Sigmoid colon (tissue), 7 donors: ENCODE measurements at places on chromosomes 1 and 21. TPM values are rescaled to one million over a fixed set of nuclear protein-coding genes. Genes with fewer than 3 reads are reported as not detected.

The KCNT2 gene
- 1.8 TPM for total RNA-seq

The LIN28A gene
- total RNA-seq: not detected

The MTMR11 gene
- total RNA-seq: 22.5 TPM

The G0S2 gene
- total RNA-seq: 33.5 TPM

The KCNJ9 gene
- total RNA-seq: under 0.01 TPM

The NDUFS2 gene
- total RNA-seq: 113 TPM

The BARHL2 gene
- not detected for total RNA-seq

The KCNQ4 gene
- 4.8 TPM for total RNA-seq

- H3K27me3 ChIP-seq: no peaks in the 10 kb centered on the region
- H3K4me1 ChIP-seq: peaks cover 32% of the 10 kb centered on the region
- peaks cover 32% of the 10 kb centered on the region for H3K36me3 ChIP-seq
- H3K4me3 ChIP-seq: no peak overlapping the region
These were observed 74.0 kb downstream of the ATP5PO start for GRCh38 chr21:33841561-33841960.

- no peak overlapping the region for H3K4me3 ChIP-seq
- peak overlapping the region; percentile 70 for H3K27ac ChIP-seq
- DNase-seq: peak; percentile 93
These were observed 124.2 kb downstream of the GALNT2 start for GRCh38 chr1:230191079-230191804.

GRCh38 chr1:57632401-57632800, 208.5 kb upstream of the DAB1 start:
- no peaks in the 10 kb centered on the region for H3K4me1 ChIP-seq
- H3K27me3 ChIP-seq: no peaks in the 10 kb centered on the region
- no peak overlapping the region for H3K27ac ChIP-seq
- no peak overlapping the region for H3K4me3 ChIP-seq
- no peaks in the 10 kb centered on the region for H3K36me3 ChIP-seq

GRCh38 chr1:185595835-185596667, 138.1 kb upstream of the HMCN1 start:
- no peak overlapping the region for H3K4me3 ChIP-seq
- H3K27ac ChIP-seq: no peak overlapping the region
- no peaks in the 10 kb centered on the region for H3K36me3 ChIP-seq

DNA sequence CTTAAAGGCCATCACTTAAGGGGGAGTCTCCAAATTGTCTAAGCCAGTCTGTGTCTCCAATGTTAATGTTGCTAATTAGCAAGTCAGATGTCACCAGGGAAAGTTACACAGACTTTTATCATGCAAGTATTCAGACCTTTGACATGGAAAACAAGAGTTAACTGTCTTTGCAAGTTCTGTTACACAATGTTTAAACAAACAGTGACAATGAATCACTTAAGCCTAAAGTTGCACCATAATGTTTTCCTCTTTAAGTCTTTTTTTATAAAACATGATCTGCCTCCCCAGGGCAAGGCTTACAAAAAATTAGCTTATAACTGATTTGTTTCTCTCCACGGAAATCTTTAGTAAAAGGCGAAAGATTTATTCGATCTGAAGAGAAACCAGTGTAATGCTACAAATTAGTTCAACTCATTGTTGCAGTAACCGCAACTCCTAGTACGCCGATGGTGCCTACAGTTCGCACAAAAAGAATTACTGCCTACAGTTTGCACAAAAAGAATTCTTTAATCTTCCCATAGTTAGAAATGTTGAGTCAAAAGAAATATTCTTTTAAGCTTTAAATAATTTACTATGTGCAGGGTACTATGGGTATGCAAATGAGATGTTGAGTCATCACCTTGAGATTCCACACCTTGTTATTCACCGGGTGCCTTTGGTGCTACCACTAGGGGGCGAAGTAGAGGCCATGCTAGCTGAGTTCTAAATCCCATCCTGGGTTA, 45.3 kb downstream of the HHAT start:
- H3K36me3 ChIP-seq: no peaks in the 10 kb centered on the region
- H3K4me1 ChIP-seq: no peaks in the 10 kb centered on the region
- H3K27ac ChIP-seq: no peak overlapping the region
- no peaks in the 10 kb centered on the region for H3K27me3 ChIP-seq
- H3K4me3 ChIP-seq: no peak overlapping the region
- DNase-seq: peak; percentile 74

DNA sequence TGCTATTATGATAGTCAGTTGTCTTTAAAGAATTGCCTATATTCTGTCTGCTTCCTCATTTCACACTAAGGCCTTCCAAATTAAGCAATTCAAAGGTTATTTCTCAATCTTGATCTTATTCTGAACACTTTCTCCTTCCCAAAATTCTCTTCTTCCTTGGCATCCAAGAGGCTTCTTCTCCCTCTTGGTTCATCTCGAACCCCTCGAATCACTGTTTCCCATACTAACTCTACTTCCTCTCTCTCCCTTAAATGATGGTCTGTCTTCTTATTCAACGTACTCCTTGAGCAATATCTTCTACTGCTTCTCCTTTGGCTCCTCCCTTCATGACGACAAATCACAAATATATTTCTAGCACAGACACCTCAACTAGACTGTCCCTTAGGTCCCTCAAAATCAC, 4.5 kb downstream of the COPA start:
- peaks cover 32% of the 10 kb centered on the region for H3K36me3 ChIP-seq
- no peak for DNase-seq

DNA sequence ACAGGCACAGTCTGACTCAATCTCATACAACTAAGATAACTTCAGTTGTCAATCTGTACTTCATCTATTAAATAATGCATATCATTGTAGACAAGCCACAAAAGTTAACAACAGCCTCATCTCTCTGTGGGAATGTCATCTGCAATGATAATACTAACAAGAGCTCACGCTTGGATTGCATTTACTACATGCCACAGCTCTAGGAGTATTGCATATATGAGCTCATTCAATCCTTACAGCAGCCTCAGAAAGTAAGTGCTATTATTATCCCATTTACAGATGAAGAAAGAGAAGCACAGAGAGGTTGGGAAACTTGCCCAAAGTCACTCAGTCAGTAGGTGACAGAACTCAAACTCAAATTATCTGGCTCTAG, 105.7 kb upstream of the GUCA2B start:
- no peak overlapping the region for H3K4me3 ChIP-seq
- H3K4me1 ChIP-seq: no peaks in the 10 kb centered on the region
- DNase-seq: no peak
- no peak overlapping the region for H3K27ac ChIP-seq

DNA sequence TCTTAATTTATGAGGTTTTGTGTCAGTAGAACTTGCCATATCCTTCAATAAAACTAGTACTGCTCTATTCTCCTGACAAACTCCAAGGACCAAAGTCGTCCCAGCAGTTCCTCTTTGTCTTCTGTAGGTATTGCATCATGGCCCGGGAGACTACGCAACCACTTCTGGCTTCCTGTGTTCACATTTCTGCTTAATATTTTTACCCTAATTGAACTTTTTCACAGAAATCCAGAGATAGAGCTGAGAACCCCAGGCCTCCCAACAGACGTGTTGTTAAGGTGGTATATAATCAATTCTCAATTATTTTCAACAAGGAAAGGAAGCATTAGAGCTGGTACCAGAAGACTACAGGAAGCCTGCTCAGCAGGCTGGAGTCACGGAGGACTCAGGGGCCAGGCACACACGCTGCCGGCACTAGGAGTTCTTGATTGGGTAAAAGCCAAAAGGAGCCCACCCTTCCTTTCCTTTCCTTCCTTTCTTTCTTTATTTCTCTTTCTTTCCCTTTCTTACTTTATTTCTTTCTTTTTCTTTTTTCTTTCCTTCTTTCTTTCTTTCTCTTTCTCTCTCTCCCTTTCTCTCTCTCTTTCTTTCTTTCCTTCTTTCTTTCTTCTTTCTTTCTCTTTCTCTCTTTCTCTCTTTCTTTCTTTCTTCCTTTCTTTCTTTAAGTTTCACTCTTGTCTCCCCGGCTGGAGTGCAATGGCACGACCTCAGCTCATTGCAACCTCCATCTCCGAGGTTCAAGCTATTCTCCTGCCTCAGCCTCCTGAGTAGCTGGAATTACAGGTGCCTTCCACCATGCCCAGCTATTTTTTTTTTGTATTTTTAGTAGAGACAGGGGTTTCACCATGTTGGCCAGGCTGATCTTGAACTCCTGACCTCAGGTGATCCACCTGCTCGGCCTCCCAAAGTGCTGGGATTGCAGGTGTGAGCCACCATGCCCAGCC, 173.7 kb downstream of the ZBTB18 start:
- H3K36me3 ChIP-seq: no peaks in the 10 kb centered on the region
- H3K27ac ChIP-seq: no peak overlapping the region
- no peaks in the 10 kb centered on the region for H3K4me1 ChIP-seq
- H3K27me3 ChIP-seq: no peaks in the 10 kb centered on the region

DNA sequence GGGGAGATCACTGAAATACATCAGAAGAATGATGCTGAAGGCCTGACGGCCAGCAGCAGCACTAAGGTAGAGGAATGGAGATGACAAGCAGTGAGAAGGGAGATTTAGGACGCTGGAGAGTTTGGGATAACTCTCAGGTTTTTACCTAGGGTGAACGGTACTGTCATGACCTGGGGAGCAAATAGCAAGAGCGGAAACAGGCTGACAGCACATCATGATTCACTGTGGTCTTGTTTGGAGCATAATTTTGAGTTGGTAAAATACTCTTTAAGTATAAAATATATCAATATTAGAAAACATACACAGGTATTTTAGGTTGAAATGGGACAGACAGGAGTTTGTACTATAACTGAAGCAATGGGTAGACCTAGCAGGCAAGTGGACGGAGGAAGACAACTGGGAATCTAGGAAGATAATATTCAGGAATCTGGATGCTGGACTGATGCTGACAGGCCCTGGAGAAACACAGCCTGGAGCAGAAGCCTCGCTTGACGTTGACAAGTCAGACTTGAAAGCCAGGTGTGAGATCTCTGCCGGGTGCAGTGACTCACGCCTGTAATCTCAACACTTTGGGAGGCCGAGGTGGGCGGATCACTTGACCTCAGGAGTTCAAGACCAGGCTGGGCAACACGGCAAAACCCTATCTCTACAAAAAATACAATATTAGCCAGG, 33.3 kb downstream of the ALG14 start:
- no peaks in the 10 kb centered on the region for H3K27me3 ChIP-seq
- no peak overlapping the region for H3K4me3 ChIP-seq
- H3K4me1 ChIP-seq: peaks cover 20% of the 10 kb centered on the region
- no peak overlapping the region for H3K27ac ChIP-seq
- no peak for DNase-seq
- H3K36me3 ChIP-seq: no peaks in the 10 kb centered on the region

DNA sequence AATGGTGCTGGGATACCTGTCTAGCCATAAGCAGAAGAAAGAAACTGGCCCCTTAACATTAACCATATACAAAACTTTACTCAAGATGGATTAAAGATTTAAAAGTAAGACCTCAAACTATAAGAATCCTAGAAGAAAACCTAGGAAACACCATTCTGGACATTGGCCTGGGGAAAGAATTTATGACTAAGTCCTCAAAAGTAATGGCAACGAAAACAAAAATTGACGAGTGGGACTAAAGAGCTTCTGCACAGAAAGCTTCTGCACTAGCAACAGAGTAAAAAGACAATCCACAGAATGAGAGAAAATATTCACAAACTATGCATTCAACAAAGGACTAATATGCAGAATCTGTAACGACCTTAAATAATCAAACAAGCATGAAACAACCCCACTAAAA, 66.7 kb downstream of the NME7 start:
- H3K4me1 ChIP-seq: peaks cover 11% of the 10 kb centered on the region
- H3K27ac ChIP-seq: no peak overlapping the region
- no peaks in the 10 kb centered on the region for H3K27me3 ChIP-seq
- no peak for DNase-seq

- no peaks in the 10 kb centered on the region for H3K27me3 ChIP-seq
- DNase-seq: peak; percentile 95
- peak within 1 kb of the TSS; percentile 88 for H3K4me3 ChIP-seq
- peak within 1 kb of the TSS; percentile 93 for H3K27ac ChIP-seq
These were observed at the start of gene PLPP3 for GRCh38 chr1:56578963-56579875. PLPP3 (minus strand) TSS chr1:56579563; CDS start chr1:56579016, 547 bp downstream.

GRCh38 chr1:162956922-162957321, 95.9 kb upstream of the CCDC190 start:
- H3K27ac ChIP-seq: no peak overlapping the region
- DNase-seq: no peak
- no peaks in the 10 kb centered on the region for H3K4me1 ChIP-seq
- H3K27me3 ChIP-seq: no peaks in the 10 kb centered on the region

DNA sequence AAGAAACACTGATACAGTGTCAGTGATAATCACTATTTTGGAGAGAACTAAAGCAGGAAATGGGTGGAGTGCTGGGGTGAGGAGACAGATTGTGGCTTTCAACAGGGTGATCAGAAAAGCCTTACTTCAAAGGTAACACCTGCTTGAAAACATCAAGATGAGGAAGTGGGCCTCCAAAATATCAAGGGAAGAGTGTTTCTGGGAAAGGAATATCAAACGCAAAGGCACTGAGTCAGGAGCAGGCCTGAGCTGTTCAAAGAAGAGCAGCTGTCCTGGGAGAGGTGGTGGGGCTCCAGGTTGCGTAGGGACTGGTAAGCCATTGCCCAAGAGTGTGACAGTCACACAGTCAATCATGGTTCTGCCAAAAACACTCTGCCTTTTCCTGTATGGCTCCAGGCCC, 47.1 kb upstream of the ATP1A1 start:
- H3K4me1 ChIP-seq: no peaks in the 10 kb centered on the region
- DNase-seq: no peak
- no peaks in the 10 kb centered on the region for H3K27me3 ChIP-seq
- H3K36me3 ChIP-seq: no peaks in the 10 kb centered on the region

DNA sequence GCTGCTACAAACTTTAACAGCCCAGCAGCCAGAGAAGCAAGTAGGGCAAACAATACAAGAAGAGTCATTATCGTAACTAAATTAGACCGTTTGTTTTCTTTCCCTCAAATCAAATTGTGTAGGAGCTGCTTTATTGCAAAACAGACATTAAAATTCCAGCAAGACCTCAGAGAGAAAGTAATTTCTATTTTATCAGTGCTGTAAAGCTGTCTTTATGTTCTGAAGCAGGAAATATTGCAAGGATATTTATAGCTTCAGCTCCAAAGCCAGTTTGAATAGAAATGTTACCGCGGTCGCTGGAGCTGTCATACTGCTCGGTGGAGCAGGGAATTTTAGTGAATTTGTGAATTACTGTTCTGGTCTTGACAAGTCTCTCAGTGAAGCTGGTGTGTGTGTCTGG, 503.8 kb upstream of the PLXNA2 start:
- no peaks in the 10 kb centered on the region for H3K36me3 ChIP-seq
- no peaks in the 10 kb centered on the region for H3K4me1 ChIP-seq
- H3K27me3 ChIP-seq: no peaks in the 10 kb centered on the region
- no peak overlapping the region for H3K4me3 ChIP-seq
